ENCODE measurements at places on chromosomes 12 and 14.

GRCh38 chr14:83624541-83624940, 1905.4 kb upstream of the FLRT2 start:
- DNase-seq: no peak

GRCh38 chr12:124940143-124940392, 25.6 kb upstream of the UBC start:
- no peak for DNase-seq

DNA sequence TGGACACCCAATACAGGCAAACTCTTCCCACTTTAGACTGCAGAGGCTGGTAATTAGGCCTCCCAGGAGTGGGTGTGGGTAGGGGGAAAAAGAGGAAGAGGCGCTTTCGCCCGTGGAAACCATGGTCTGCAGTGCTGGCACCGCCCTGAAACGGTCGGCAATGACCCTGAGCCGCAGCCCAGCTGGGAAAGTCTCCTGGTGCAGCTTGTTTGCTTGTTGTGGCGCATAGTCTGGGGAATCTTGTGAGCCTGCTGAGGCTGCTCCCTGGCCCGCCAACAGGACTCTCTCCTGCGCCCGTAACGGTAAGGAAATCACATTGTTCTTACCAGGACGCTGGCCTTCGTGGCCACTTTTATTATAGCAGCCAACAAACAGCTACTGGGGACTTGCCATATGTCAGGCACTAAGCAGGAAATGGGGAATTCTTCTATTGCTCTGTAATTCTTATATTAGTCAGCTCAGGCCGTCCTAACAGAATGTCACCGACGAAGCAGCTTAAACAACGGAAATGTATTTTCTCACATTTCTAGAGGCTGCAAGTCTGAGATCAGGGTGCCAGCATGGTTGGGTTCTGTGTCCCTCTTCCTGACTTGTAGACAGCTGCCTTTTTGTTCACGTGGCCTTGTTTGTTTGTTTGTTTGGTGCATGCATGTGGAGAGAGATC, 52.5 kb upstream of the RIN3 start:
- peak; percentile 62 for DNase-seq

- DNase-seq: no peak
Observed at GRCh38 chr12:5034603-5035002, 9.1 kb upstream of the KCNA5 start.

DNA sequence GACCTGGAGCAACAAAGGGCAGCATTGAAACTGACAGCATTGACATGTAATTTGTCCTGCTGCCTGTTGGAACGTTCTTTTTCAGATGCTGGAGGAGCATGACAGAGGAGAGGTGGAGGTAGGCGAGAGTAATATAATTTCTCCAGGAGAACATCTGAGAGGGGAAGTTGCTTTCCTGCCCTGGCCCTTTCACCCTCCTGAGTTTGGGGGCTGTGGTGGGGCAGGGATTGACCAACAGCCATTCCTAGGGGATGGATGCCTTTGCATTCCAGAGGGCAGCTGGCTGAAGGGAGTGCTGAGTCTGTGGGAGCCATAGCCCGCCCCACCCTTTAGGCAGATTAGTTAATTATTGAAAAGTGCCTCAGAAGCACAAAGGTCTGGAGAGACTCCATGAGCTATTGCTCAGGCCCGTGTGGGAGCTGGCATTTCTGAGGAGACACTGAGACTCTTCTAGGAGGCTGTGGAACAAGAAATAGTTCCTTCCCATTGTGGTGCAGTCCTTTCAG, 73.5 kb downstream of the ARF6 start:
- no peak for DNase-seq

- DNase-seq: no peak
Observed at GRCh38 chr14:89660166-89660565, 243.1 kb upstream of the FOXN3 start.

GRCh38 chr12:21774358-21775132, at the start of gene KCNJ8:
TSS of gene KCNJ8 (minus strand) at chr12:21774706. CDS start at chr12:21773616, 1,090 bp downstream.
- no peak for DNase-seq

GRCh38 chr12:120013659-120014380, 24.8 kb downstream of the BICDL1 start:
- no peak for DNase-seq

DNA sequence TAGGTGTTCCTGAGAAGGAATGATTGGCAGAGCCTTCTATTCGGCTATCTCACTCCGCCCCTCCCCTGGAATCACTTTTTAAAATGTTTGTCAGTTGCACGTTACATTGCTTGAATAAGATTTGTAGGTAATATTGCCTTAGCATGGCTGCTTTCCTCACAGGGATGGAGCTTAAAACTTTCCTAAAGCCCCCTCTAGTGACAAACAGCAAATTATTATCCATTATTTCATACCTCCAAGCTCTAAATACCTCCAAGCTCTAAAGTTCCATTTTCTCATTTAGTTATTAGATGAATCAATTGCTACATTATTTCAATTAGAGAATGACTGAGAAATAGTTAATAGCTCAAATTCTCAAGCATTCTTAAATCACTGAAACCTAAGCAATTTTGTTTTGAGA, 5.1 kb upstream of the SPATA7 start:
- no peak for DNase-seq

Measured in CD8-positive, alpha-beta T cell (primary cell).